ENCODE measurements at places on chromosomes 12 and 14.

DNA sequence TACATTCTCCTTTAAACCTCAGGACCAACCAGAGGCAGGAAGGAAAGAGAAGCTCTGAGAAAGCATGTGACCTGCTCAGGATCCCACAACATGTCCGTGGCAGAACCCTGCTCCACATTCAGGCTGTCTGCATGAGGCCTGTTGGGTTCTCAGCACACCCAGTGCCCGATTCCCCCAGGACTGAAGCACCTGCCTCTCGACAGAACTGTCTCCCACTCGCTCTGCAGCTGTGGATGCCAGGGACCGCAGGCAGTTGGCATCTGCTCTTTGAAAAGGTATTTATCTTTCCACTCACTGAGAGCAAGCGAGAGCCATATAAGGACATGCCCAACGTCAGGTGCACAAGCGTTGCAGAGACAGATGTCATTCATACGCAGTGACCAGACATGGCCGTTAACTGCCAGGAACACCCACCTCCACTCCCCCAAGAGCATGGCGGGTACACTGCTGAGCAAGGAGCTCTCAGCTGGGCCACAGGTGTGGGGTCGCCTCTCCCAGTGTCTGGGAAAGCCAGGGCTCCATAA lies 18.9 kb downstream of the PITPNM2 start:
- no peak for DNase-seq

- peak; percentile 67 for DNase-seq
Observed at GRCh38 chr12:120944645-120945217, 33.6 kb upstream of the HNF1A start.

DNA sequence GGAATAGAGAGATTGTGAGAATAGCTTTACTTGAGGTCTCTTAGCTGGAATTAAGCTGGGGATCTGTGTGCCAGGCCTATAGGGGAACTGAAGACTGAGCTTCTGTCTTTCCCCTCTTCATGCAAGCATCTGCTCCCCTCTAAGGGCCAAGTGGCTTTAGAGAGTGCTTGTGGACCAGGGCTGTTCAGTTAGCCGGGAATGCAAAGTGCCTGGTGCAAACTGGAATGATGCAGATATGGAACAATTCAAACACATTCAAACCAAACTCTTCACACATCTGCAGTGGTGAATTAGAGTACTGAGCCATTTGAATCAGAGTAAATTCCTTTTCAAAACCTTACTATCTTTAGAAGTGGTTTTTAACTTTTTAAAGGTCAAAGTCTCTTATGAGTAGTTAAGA lies 99.0 kb downstream of the LIN7A start:
- no peak for DNase-seq

DNA sequence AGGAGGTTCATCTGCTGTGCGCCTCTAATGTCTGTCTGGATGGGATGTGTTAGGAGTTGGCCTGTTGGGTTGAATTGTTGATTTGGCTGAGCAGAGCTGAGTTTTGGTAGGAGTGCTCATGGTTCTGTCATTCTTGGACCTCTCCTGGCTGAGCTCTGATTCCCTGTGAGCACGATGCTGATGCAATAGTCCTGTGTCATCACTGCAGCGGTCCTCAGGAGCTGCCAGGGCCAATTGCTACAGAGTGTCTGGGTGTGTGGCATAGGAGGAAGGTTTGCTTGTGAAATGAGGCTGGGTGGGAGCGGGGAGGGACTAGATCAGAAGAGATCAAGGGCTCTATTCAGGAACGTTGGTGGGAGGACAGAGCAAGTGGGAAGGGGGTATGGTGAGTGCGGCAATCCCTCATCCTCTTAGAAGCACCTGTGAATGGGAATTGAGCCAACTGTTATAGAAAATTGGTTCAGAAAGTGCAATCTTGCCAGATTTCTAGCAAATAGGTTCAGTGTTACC lies 21.2 kb downstream of the PEX5 start:
- no peak for DNase-seq

GRCh38 chr12:4829793-4830162 lies 79.9 kb upstream of the KCNA1 start:
- no peak for DNase-seq

GRCh38 chr12:102182635-102183034 lies 15.0 kb downstream of the PMCH start:
- no peak for DNase-seq

DNA sequence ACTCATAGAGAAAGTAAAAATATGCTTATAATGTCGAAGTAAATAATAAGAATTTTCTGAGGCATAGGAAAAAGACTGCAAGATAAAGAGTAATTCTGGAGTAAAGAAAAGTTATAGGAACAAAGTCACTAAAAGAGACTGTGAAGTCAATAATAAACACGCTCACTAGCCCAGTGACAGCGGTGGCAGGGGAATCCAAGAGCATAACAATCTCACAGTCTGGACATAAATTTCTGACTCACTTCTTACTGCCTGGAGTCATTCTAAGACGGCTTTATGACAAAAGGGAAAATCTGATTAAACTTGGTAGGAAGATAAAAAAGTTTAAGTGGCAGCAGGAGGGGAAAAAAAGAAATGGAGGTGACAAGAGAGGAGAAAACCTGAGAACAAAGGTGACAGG lies 56.4 kb upstream of the GRIP1 start:
- no peak for DNase-seq

Data from neural crest cell (in vitro differentiated cells).